ENCODE measurements at places on chromosomes 12 and 14.

DNA sequence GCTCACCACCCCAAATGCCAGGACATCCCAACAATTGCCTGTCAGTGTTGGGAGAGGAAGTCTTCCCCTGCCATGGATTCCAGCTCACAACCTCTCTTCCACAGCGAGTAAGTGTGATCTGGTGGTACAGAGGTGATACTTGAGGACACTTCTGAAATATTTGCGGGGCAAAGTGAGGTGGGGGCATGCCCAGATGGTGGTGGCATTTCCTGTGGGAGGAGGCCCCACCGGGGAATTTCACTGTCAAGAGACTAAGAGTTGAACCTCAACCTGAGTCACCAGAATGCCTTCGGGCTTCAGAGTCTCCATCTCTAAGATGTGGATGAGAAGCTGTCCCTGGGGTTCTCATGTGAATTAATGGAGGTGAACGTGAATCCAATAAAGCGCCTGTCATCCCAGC is 122.3 kb upstream of the RFLNA start:
- DNase-seq = no peak

DNA sequence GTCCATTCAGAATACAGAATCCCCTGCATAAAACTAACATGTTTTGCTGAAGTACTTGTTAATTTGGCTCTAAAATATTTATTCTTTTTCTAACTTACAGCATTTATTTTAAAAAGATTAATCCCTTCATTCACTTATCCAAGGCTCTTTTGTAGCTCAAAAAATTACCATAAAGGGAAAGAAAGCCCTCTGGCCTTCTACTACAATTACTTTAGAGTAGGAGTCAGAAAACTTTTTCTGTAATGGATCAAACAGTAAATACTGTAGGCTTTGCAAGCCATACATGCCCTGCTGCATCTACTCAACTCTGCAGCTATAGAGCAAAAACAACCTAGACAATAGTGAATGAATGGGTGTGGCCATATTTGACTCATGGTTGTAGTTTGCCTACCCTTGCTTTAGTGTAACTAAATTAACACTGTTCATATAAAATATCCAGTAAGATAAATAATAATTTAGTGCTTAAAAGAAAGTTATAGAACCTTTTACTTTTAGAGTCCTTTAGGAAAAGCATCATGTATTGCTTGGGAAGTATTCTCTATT is 74.2 kb upstream of the ZFP36L1 start:
- DNase-seq = no peak

DNA sequence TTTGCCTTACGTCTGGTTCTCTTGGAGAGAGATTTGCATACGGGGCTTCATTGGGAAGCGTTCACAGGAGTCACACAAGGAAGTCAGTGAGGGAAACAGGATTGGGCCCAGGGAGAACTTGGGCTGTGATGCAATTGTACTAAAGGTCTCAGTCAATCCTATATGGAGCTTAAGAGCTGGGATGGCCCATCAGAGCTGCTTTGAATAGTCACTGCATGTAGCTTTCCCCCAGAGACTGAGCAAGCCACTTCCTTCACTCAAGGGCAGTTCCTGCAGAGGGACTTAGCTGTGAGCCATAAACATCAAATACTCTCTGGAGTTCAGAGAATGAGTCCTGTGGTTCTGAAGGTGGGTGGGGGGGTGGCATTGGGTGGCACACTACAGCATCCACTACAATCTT is 605.4 kb downstream of the MED13L start:
- no peak for DNase-seq

- DNase-seq = no peak
Observed at GRCh38 chr12:118052324-118053070, 8.5 kb downstream of the WSB2 start.

DNA sequence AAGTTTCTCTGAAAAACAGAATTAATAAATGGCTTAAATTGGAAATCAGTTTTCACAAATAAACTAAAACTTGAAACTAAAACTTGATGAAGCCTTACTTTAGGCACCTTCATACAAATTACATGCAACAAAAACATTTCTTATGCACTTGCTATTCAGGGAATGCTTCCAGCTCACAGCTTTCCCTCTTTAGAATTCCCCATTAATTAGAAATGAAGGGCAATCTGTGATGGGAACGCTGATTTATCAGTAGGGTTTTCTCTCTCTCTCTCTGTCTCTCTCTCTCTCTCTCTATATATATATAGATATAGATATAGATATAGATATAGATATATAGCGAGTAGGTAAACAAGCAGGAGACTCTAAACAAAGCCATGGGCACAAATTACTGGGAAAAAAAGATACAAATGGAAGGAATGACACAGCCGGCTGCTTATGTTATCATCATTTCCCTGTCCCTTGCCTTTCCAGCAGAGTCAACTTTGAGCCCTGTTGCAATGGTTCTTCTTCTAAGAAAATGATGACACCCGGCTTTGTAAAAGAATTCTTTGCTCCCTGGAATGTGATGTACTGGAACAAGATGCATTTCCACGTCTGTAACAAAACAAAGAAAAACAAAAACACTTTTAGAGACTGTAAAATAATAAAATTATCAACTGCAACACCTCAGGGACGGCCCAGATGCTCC is 1121.6 kb upstream of the TMEM132C start:
- DNase-seq = no peak

DNA sequence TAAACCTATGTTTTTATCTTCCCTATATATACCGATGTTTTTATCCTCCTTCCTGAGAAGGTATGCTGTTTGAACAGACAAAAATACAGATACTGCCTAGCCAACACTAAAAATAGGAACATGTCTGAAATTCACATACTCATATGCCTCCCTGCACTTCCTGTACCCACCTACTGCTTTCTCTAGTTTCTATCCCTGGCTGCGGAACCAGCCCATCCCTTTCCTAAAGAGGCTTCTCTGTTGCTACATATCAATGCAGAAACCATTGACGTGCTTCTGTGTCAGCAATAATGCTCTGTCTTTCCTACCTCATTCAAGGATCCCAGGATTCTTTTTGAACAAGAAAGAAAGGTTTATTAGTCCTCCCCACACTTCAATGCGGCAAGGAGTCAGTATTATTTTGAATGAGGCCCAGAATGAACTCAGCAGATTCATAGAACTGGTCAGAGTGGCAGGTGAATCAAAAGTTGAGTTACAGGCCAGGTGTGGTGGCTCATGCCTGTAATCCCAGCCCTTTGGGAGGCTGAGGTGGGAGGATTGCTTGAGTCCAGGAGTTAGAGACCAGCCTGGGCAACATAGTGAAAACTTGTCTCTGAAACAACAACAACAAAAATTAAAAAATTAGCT is 67.8 kb upstream of the NAP1L1 start:
- no peak for DNase-seq

GRCh38 chr12:27733052-27733656 is 22.5 kb downstream of the MRPS35 start:
- no peak for DNase-seq

GRCh38 chr12:106144847-106145246 is 6.1 kb upstream of the NUAK1 start:
- DNase-seq = no peak

DNA sequence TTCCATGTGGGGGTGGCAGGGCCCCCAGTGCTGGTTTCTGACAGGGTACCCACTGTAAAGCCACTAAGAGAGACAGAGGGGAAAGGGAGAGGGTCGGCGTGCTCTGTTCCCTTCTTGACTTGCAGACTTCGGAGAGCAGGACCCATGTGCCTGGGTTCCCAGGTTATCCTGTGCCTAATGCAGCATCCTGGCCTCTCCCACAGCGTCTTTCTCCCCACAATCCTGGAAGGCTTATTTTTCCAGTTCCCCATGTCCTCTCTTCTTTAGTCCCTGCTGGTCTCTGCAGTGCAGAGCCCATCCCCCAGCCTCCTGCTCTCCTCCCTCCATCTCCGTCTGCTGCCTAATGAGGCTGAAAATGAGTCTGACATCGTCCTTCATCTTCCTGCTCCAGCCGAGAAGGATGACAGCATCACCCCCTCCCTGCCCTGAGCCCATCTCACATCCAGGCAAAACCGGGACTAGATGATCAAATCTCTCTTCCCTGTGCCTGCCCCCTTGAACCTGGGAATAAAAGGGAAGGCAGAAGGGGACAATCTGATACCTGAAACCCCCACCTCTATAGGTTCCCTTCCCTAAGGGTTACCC is 15.1 kb downstream of the CALCOCO1 start:
- no peak for DNase-seq

- DNase-seq = no peak
Observed at GRCh38 chr14:105314287-105315200, at the start of gene PACS2. Gene PACS2, plus strand, starts transcription at chr14:105314748. Its CDS starts 171 bp downstream, at chr14:105314919.

GRCh38 chr12:117360551-117361346 is 677 bp downstream of the NOS1 start:
- DNase-seq = no peak

DNA sequence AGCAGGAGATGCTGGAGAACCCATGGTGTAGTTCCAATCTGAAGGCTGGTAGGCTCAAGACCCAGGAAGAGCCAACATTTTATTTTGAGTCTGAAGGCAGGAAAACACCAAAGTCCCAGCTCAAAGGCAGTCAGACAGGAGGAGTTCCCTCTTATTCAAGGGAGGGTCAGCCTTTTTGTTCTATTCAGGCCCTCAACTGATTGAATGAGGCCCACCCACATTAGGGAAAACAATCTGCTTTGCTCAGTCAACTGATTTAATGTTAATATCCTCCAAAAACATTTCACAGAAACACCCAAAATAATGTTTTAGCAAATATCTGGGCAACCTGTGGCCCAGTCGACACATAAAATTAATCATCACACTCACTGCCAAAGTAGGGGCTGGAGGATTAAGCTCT is 130.8 kb downstream of the LMNTD1 start:
- no peak for DNase-seq

DNA sequence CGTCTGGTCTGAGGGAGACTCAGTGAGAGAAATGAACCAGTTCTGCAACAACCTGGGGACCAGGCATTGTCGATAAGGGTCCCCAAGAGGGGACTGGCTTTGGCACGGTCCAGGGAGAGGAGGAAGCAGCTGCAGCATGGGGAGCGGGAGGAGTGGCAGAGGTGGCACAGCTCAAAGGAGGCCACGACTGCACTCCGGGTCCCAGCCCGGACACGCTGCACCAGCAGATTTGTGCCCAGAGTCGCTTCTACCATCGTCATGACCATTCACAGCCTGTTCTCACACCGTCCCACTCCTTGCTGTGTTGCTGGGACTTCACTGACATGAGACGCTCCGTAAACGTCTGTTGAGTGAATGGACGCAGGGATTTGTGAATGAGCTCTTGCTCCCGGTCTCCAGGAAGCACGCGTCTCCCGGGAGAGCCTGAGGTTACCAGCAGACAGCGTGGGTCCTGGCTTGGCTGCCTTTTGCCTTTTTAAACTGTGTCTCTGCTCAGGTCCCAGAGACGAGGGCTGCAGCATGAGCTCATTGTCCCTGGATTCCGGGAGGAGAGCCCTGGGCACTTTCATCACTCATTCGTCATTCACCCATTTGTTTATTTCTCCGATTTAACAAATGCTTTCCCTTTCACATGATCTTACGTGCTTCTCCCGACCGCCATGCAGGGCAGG is 137.0 kb downstream of the PIWIL1 start:
- no peak for DNase-seq

DNA sequence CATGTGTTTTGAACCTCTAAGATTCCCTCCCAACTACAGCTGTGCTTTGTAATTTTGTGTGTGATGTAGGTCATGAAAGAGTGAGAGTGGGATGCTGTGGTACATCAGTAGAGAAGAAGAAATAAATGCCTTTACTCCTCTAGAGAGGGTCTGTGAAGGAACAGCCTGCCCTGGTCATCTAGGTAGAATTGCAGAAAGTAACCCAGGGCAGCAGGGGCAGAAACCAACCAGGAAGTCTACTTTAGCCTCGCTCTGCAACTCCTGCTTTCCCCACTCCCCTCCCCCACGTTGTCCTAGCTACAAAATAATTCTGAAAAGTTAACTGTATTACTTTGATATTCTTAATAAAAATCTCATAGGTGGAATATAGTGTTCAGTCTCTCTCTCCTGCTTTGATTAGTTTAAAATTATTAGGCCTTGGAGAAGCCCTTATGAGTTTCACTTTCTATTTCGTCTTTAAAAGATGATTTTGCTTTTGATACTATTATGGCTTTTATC is 7.5 kb downstream of the TBK1 start:
- no peak for DNase-seq

All from GOT3 (cell line).